Stimulated activated CD8-positive, alpha-beta memory T cell treated with anti-CD3 and anti-CD28 coated beads, Interleukin-12 subunit alpha, Interleukin-12 subunit beta, amount 100 ng/mL, for 4 hours (primary cell): ENCODE measurements at places on chromosomes 5 and 9.

- no peak for DNase-seq
These were observed 120.3 kb upstream of the SLC12A2 start for GRCh38 chr5:127963233-127963632.

GRCh38 chr5:151234476-151235238, 10.8 kb upstream of the CCDC69 start:
- no peak for DNase-seq

DNA sequence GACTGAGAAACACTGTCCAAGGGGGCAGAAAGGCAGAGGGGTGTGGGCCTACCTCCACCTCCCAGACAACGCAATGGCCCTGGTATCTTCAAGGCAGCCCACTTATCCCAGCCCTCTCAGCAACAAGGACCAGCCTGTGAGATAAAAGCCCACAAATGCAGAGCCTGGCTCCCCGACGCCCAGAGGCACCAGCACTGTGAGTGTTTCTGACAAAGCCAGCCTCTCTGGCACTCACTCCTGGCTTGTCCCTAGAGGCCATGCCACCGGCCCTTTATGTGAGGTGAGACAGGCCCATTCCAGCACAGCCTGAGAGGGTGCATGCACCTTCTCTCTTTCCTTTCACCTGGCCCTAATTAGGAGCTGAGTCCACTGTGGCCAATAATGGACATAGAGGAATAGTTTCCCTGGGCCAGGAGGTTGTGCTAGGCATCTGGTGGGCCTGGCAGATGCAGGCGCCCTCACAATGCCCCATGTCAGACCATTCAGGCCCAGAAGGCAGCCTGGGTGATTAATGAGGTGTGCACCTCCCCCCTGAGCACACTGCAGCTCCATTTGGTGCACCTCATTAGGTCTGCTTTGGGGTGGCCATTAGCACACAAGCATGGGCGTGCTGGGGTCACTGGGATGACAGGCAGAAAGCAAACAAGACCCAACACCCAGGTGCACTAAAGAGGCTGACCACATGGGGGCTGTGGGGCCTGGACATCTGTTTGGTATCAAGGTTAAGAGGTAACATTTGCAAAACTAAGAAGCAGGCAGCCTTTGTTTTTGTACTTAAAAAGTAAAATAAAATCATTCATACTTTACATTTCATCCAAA, 176.0 kb downstream of the MED10 start:
- no peak for DNase-seq

- no peak for DNase-seq
These were observed 59.3 kb downstream of the PAX5 start for GRCh38 chr9:36974731-36975130.

- DNase-seq: no peak
These were observed 127.5 kb upstream of the PLCXD3 start for GRCh38 chr5:41637869-41638268.

GRCh38 chr9:90092508-90092907, 487.7 kb downstream of the GADD45G start:
- DNase-seq: no peak

GRCh38 chr9:133286523-133286922, 11.5 kb upstream of the ABO start:
- no peak for DNase-seq

- no peak for DNase-seq
These were observed 100.1 kb upstream of the TNFAIP8 start for GRCh38 chr5:119255571-119256356.
